ENCODE measurements at places on chromosomes 2 and 18.

GRCh38 chr2:138213084-138213483, 248.8 kb downstream of the HNMT start:
- DNase-seq, result no peak

DNA sequence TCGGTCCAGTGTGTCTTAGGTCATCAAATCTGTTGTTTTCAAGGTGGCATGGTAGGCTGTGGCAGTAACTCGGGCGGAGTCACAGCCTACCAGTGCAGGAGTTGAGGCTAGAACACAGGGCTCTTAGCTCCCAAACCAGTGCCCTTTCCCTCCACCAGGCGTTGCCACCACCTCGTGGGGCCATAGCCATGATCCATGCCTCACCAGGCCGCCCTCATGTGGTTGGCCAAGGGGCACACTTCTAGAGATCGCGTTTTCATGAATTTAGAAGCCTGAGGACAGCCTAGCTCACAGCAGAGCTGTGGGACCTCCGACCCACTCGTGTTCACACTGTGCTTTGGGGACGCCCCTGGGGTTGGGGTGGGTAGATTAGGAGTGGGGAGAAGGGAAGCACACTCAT, 10.6 kb downstream of the SEC11C start:
- no peak for DNase-seq

GRCh38 chr18:47595831-47596501, 334.5 kb downstream of the SMAD2 start:
- DNase-seq, result no peak

- DNase-seq, result no peak
Observed at GRCh38 chr2:65033178-65033577, 23.0 kb upstream of the CEP68 start.

DNA sequence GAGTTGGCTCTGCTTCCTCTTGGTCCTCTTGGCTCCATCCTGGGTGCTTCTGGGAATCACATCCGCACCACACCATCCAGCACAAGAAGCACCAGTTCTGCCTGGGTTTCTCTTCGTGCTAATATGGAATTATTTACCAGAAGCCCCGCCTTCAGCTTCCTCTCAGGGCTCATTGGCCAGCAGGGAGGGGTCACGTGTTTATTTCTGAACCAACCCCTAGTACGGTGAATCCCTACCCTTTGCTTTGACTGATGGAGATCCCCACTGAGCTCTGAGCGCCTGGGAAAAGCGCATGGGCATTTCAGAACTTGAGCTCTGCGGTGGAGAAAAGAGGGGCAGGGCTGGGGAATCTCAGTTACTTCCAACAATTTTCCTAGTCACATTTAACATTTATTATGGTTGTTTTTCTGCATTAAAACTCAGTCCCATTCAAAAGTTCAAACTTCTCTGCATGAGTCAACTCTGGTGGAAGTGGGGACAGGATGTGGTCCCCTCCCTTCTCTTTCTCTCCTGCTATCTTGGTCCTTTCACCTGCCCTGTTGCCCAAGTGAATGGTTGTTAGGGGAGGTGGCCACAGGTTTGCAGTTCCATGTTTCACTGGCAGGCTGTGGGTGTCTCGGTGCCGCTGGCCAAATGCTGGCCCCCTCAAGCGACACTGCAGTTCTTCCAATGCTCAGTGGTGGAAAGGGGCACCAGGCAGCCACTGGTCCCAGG, 76.4 kb upstream of the TTC39C start:
- no peak for DNase-seq

DNA sequence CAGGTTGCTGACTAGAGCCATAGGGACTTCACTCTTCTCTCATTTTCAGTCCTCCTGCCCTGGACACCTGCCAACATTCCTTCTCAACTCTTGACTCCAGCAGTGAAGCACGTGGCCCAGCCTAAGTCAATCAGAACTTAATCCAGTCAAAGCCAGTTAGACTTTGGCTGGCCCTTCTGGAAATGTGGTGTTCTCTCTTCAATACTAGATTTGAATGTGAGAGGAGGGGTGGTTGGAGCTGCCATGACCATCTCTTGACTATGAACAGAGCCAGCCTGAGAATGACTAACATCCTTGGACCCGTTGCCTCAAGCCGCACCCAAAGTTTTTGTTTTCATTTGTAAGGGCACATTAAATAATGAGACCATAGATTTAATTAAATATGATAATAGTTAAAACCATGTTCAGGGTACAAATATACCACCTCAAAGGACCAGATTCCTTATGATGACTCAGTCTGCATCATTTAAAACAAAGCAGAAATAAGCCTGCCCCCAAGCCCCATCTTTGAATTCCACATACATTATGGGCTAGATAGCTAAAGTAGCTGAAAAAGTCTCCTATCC, 49.7 kb upstream of the RASGRP3 start:
- no peak for DNase-seq

- no peak for DNase-seq
Observed at GRCh38 chr2:150880986-150881385, 380.7 kb downstream of the RBM43 start.

DNA sequence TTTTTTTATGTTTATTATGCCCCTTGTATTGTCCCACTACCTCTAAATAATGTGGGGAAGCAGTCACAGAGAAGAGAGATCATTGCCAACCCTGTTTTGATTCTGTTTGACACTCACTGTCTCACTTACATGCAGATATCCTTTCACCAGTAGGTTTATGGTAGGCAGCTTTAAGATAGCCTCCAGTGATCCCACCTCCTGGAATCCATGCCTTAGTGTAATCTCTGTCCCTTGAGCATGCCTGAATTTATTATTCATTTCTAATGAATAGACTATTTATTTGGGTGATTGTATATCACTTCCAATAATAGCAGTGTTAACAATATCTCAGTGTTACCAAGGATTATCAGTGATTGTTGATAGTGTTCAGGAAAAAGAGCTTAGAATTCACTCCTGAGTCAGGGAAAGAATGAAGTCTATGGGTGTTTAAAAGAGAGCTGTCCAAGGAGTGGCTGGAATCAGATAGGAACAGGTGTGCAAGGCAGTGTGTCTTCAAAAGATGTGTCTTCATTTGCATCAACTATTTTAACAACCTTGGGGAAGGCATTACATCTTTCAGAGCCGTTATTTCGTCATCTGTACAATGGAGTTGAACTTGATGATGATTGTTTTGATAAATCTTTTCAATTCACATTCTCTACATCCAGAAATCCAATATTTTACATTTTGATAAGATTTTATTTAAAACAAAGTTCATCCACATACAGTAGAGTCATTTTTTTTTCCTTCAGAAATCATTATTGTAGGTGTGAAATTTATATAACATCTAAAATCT, 31.9 kb downstream of the PKP4 start:
- DNase-seq, result no peak

- no peak for DNase-seq
Observed at GRCh38 chr18:45007531-45007930, 326.8 kb downstream of the SETBP1 start.

- no peak for DNase-seq
Observed at GRCh38 chr18:5288517-5288935, 7.0 kb downstream of the ZBTB14 start.

DNA sequence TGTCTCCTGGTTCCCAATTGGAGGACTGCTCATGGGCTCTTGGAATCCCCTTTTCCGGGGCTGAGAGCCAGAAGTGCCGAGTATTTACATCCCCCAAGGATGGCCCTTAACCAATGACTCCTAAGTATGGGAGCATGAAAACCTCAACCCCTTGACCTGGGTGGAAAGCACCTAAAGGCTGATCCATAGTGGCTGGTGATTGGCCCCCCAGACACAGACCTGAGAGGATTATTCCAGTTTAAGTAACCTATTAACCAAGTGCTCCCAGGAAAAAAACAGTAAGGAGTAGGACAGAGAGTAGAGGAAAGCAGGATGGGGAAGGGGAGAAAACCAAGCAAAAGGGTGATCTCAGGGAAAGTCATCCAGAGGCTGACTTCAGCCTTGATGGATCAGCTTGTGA, 206.1 kb upstream of the RND3 start:
- DNase-seq, result no peak

GRCh38 chr2:84847326-84848050, 33.4 kb downstream of the TRABD2A start:
- DNase-seq, result no peak

DNA sequence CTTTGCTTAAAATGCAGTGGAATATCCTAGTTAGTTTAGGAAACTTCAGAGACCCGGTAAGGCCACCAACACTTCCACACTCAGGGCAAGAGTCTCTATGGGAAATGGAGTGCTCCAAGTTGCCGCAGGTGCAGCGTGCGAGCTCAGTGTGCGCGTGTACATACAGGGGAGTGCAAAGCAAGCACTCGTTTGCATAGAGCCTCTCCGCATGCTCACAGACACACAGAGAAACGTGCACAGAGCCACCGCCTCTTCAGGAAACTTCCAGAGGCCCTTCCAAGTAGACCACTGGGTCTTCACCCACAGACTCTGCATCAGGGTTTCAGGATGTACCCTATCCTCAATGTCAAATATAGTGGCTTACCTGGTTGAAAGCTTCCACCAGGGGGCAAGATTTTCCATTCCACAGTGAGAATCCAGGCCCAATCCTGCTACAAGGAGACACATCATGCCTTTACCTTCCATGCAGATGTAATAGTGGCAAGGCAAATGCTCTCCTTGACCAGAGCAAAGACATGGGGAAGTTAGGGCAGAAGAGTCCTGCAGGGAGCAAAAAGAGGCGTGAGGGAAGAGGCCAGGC, 513.0 kb upstream of the MYT1L start:
- no peak for DNase-seq

DNA sequence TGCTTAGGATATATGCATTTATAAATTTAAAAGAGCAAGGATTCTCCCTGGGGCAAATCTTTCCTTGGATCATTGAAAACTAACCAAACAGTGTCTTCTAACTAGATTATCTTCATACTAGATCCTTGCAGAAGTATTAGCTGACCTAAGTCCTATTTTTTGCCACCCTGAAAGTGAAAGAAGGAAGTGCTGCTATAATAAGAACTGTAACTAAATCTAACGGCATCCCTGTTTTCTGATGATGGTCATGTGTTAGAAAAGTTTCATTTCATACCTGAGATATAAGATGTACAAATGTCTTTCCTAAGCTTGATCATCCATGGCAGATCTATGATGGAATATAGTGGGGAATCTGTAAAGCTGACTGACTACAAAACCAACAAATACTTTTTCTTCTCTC, 102.7 kb downstream of the MAP2 start:
- DNase-seq, result no peak

DNA sequence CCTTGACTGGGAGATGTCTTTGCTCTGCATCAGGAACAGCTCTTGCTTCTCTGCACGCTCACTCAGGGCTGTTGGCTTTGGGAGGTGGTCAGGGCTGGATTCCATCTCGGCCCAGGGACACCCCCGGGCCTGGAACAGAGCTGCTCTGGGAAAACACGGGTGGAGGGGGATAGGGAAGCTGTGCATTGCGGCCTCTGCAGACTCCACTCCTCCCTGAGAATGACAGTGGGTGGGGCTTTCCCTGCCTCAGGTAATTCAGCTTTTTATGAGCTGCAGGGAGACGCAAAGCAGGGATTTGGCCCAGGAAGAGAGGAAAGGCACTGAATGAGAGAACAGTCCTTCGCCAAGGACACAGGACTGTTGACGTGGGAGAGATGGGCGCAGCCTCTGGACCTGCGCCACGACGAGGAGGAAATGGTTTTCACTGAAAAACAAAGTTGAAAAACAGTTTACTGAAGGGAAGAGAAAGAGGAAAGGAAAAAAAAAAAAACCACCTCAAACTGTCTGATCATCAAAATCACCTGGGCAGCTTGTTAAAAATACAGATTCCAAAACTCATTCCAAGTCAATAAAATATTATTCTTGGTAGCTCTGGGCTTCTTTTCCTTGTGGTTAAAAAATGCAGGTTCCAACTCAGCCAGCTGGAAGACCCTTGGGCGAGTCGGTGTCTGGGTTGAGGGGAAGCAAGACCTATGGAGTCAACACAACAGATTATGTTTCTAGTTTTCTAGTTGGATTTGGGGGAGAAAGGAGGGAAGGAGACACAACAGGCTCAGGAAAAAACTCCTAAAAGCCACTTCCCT, 194.0 kb downstream of the ZFP36L2 start:
- no peak for DNase-seq

DNA sequence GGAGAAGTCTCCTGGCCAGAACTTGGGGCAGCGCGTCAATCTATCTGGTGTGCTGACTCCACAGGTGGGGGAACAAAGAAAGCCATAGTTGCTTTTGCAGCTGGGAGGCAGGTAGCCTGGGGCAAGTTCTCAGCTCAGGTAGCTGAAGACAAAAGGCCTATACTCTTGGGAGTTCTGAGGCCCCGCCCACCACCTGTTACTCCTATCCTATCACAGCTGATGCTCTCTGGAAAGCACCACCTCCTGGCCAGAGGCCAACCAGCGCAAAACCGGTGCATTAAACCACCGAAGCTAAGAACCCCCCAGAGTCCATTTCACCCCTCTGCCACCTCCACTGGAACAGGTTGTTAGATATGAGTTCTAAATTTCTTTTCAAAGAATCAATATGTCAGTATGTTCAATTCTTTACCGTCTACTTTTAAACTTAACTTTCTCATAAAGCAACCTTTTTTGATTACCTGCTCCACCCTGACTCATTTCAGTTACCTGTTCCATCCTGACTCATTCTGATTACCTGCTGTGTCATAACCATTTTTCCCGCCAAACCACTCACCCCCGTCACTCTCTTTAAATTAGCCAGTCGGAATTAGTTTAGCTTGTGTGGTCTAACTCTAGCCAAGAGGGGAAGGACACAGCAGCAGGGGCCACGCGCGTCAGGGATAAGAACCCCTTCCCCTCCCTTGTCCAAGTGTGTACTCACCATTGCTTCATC, 43.4 kb downstream of the UPP2 start:
- no peak for DNase-seq

GRCh38 chr2:37843556-37843955, 81.5 kb upstream of the RMDN2 start:
- no peak for DNase-seq

DNA sequence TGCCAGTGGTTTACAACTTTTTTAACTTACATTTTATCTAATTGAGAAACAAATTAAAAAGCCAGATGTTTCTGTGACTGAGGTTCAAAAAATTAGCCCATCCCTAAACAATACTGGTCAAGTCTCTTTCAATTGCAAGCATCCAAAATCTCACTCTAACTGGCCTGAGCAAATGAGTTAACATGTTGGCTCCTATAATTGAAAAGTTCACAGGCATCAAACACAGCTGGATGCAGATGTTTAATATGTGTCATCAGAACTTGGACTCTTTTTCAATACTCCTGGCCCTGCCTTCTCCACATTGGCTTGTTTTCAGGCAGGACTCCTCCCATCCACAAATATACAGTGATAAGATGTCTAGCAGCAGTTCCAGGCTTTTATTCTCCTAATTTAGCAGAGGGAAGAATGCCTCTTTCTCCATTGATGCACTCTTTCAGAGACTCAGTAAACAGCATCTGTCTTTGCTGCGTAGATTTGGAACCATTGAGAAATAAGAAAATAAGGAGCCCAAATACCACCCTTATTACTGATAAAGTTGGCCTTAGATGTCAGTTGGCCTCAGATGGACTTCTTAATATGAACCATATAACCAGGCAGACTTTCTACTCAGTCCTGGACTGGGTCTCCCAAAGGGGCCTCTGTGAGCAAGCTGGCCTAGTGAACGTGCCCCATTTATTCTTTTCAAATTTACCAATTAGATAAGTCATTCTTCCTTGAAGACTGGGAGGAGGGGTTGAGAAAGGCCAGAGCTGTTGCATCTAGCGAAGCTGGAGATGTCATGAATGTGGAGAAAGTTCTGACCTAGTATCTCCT, 30.4 kb upstream of the FN1 start:
- no peak for DNase-seq

Data from stimulated activated CD8-positive, alpha-beta memory T cell treated with anti-CD3 and anti-CD28 coated beads, Interleukin-15, amount 100 ng/mL, for 4 hours (primary cell).